GM12878 (cell line): ENCODE measurements at places on chromosomes 4 and X. TPM values are rescaled to one million over a fixed set of nuclear protein-coding genes. Genes with fewer than 3 reads are reported as not detected.

- no peaks in the 10 kb centered on the region for H3K36me3 ChIP-seq
- no peaks in the 10 kb centered on the region for H3K4me1 ChIP-seq
- H3K27ac ChIP-seq = no peak overlapping the region
- no peak for DNase-seq
Observed at GRCh38 chrX:68844581-68844980, 15.8 kb downstream of the EFNB1 start.

Gene SSX4
- polyA plus RNA-seq = not detected in 2 replicates

Gene NIPAL1
- 6.6 and 8.0 TPM in 2 replicates for polyA plus RNA-seq

Gene MTM1
- 11.4 and 11.5 TPM in 2 replicates for polyA plus RNA-seq

- H3K4me1 ChIP-seq = no peaks in the 10 kb centered on the region
- no peak overlapping the region for H3K27ac ChIP-seq
- no peak for DNase-seq
- H3K4me3 ChIP-seq = no peak overlapping the region
Observed at GRCh38 chr4:141587897-141588296, 48.5 kb upstream of the IL15 start.

- no peak for DNase-seq
- no peaks in the 10 kb centered on the region for H3K36me3 ChIP-seq
- H3K27ac ChIP-seq = no peak overlapping the region; the same call in 1 of the 2 replicates
- H3K4me3 ChIP-seq = peak overlapping the region; percentile 26
Observed at GRCh38 chr4:102505708-102506107, 4.5 kb downstream of the NFKB1 start.

- H3K27me3 ChIP-seq = no peaks in the 10 kb centered on the region
- H3K27ac ChIP-seq = no peak overlapping the region
- H3K4me1 ChIP-seq = no peaks in the 10 kb centered on the region
- no peak for DNase-seq
- H3K4me3 ChIP-seq = no peak overlapping the region
Observed at GRCh38 chrX:51026862-51027261, 116.3 kb downstream of the BMP15 start.

- H3K36me3 ChIP-seq = no peaks in the 10 kb centered on the region
- no peak overlapping the region for H3K27ac ChIP-seq
- no peaks in the 10 kb centered on the region for H3K4me1 ChIP-seq
- no peak for DNase-seq
- no peaks in the 10 kb centered on the region for H3K27me3 ChIP-seq
Observed at GRCh38 chrX:22922961-22923360, 76.8 kb upstream of the DDX53 start.

Gene MYOZ2
- polyA plus RNA-seq = not detected in 2 replicates

GRCh38 chrX:109134777-109135176 is 347.1 kb downstream of the GUCY2F start:
- no peaks in the 10 kb centered on the region for H3K27me3 ChIP-seq
- H3K4me3 ChIP-seq = no peak overlapping the region
- H3K36me3 ChIP-seq = no peaks in the 10 kb centered on the region
- H3K27ac ChIP-seq = no peak overlapping the region

DNA sequence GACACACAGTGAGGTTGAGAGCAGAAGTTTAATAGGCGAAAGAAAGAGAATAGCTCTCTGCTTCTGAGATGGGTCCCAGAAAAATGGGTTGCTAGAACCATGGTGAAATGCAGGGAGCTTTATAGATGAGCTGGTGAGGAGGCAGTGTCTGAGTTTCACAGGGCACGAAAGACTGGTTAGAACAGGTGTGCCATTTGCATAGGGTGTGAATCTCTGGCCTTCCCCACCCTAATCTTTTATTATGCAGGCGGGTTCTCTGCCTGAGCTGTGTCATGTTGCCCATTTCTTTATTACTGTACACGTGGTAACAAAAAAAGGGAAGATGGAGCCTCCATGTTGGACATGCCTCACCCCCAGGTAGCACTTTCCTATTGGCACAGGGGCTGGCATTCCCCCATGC is 39.1 kb downstream of the FUNDC1 start:
- no peak overlapping the region for H3K27ac ChIP-seq
- H3K4me1 ChIP-seq = no peaks in the 10 kb centered on the region
- DNase-seq = no peak
- H3K4me3 ChIP-seq = no peak overlapping the region
- no peaks in the 10 kb centered on the region for H3K27me3 ChIP-seq
- H3K36me3 ChIP-seq = no peaks in the 10 kb centered on the region

GRCh38 chr4:100828986-100829685 is 311.3 kb upstream of the EMCN start:
- peaks cover 5% of the 10 kb centered on the region for H3K4me1 ChIP-seq
- H3K4me3 ChIP-seq = no peak overlapping the region
- DNase-seq = no peak
- no peaks in the 10 kb centered on the region for H3K36me3 ChIP-seq

Gene SPANXC
- polyA plus RNA-seq = not detected in 2 replicates

DNA sequence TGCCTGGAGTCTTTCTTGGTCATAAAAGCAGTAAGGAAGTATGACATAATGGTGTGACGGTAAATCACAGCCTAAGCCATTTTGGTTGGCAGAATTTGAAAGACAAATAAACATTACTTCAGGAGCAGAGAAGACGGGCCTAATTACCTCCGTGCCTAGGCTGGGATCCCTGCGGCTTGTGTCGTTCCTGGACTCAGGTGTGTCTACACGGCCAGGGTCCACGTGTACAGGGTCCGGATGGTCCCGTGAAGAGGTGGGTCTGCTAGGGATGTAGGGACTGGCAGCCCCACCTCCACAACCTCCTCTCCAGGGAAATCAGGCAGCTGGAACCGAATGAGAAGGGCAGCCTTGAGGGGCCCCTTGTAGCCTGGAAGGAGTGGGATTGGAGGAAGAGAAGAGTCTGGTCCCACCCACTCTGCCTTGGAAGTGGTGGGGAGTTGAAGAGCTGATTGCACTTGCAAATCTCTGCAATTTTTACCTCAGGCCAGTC is 55.4 kb upstream of the PLAC1 start:
- no peaks in the 10 kb centered on the region for H3K36me3 ChIP-seq
- H3K4me3 ChIP-seq = no peak overlapping the region
- no peaks in the 10 kb centered on the region for H3K27me3 ChIP-seq
- no peak for DNase-seq
- 0 out of 2 replicates have a peak, but pooled peaks cover 5% of the 10 kb centered on the region for H3K4me1 ChIP-seq
- H3K27ac ChIP-seq = no peak overlapping the region

- peak; percentile 93 for DNase-seq
- H3K27ac ChIP-seq = peak overlapping the region; percentile 54
- H3K4me3 ChIP-seq = peak overlapping the region; percentile 38
- H3K36me3 ChIP-seq = no peaks in the 10 kb centered on the region
- no peaks in the 10 kb centered on the region for H3K27me3 ChIP-seq
Observed at GRCh38 chr4:36285784-36286480, 4.5 kb downstream of the DTHD1 start.

DNA sequence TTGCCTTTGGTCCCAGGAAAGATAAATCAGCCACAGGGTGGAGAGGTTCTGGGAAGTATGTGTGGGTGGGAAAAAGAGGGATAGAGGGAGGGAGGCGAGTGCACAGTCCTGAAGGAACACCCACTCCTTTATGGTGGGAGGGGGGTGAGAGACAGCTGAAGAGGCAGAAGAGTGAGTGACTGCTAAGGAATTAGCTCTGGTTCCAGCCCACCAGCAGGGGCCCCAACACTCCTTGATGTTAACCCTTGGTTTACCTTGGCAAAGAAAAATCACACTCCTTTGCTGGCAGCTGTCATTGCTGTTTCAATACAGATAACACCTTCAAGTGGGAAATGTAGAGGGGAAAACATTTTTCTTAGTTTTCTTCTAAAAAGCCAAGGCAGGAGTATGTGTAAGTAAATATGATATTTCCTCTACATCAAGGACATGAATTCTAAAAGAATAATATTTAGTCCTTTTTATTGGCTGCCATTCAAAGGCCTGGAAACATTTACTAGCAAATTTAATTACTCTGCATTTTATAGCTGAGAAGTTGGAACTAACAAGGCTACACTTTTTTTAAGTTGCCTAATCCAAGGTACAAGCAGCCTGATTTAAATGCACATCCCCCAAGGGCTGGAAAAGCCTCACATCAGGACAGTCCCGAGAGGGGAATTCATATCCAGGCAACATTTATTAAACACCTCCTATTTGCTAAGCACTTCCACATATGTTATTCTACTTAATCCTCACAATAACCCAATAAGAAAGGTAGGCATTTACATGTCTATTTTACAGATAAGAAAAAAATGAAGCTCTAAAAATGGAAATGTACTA is 81.7 kb downstream of the HS6ST2 start:
- no peak overlapping the region for H3K4me3 ChIP-seq
- no peaks in the 10 kb centered on the region for H3K27me3 ChIP-seq
- no peaks in the 10 kb centered on the region for H3K36me3 ChIP-seq

DNA sequence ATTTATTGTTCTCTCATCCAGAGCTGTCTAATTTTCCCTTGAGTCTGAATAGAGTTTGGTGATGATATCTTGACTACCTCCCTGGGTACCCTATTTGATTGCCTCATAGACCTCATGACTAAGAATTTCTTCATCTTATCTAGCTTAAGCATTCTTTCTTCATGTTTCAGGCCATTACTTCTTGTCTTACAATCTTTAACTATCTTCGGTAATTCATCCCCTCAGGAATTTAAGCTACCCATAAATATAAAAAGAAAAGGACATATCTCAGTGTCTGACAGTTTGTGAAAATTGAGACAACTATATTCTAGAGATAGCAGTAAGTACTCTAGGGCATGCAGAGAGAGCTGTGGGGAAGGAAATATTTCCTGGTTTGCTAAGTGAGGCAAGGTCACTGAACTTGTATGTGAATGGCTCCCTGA is 466.1 kb upstream of the GRID2 start:
- H3K4me1 ChIP-seq = no peaks in the 10 kb centered on the region
- no peak overlapping the region for H3K4me3 ChIP-seq
- no peaks in the 10 kb centered on the region for H3K36me3 ChIP-seq
- no peak for DNase-seq
- H3K27ac ChIP-seq = no peak overlapping the region
- H3K27me3 ChIP-seq = no peaks in the 10 kb centered on the region

- H3K4me3 ChIP-seq = peak overlapping the region; percentile 75
- H3K4me1 ChIP-seq = peaks cover 2% of the 10 kb centered on the region; the same call in 1 of the 2 replicates
- no peak overlapping the region for H3K27ac ChIP-seq
- H3K27me3 ChIP-seq = peaks cover 2% of the 10 kb centered on the region
- DNase-seq = no peak
- no peaks in the 10 kb centered on the region for H3K36me3 ChIP-seq
Observed at GRCh38 chr4:11427121-11427996, 1.3 kb downstream of the HS3ST1 start.

DNA sequence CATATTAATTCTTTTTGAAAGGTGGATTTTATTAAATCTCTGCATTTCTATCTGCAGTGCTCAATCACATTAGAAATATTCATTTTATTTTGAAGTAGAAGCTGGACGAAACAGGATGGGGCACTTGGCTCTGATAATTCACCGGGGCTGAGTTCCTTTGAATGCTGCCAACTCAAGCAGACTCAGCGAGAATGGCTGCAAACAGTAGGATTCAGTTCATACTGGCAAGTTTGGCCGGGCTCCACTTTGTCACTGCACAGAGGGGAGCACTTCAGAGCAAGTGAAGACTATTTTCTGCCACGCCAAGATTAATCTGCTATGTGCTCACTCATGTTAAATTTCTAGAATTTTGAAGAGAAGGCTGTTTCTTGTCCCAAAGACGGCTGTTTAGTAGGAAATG is 30.7 kb upstream of the KLHL8 start:
- H3K27me3 ChIP-seq = no peaks in the 10 kb centered on the region
- H3K36me3 ChIP-seq = no peaks in the 10 kb centered on the region
- DNase-seq = no peak
- no peaks in the 10 kb centered on the region for H3K4me1 ChIP-seq

Gene PCDH7
- not detected in 2 replicates for polyA plus RNA-seq

DNA sequence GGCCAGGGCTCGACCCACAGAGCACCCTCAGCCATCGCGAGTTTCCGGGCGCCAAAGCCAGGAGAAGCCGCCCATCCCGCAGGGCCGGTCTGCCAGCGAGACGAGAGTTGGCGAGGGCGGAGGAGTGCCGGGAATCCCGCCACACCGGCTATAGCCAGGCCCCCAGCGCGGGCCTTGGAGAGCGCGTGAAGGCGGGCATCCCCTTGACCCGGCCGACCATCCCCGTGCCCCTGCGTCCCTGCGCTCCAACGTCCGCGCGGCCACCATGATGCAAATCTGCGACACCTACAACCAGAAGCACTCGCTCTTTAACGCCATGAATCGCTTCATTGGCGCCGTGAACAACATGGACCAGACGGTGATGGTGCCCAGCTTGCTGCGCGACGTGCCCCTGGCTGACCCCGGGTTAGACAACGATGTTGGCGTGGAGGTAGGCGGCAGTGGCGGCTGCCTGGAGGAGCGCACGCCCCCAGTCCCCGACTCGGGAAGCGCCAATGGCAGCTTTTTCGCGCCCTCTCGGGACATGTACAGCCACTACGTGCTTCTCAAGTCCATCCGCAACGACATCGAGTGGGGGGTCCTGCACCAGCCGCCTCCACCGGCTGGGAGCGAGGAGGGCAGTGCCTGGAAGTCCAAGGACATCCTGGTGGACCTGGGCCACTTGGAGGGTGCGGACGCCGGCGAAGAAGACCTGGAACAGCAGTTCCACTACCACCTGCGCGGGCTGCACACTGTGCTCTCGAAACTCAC is 3.6 kb downstream of the MID1IP1 start:
- peak overlapping the region; percentile 70 for H3K4me3 ChIP-seq
- no peaks in the 10 kb centered on the region for H3K4me1 ChIP-seq
- DNase-seq = no peak
- H3K36me3 ChIP-seq = no peaks in the 10 kb centered on the region
- H3K27ac ChIP-seq = peak overlapping the region; percentile 82

Gene AR
- polyA plus RNA-seq = 0.09 TPM in 1 of 2 replicates, not detected in the other

DNA sequence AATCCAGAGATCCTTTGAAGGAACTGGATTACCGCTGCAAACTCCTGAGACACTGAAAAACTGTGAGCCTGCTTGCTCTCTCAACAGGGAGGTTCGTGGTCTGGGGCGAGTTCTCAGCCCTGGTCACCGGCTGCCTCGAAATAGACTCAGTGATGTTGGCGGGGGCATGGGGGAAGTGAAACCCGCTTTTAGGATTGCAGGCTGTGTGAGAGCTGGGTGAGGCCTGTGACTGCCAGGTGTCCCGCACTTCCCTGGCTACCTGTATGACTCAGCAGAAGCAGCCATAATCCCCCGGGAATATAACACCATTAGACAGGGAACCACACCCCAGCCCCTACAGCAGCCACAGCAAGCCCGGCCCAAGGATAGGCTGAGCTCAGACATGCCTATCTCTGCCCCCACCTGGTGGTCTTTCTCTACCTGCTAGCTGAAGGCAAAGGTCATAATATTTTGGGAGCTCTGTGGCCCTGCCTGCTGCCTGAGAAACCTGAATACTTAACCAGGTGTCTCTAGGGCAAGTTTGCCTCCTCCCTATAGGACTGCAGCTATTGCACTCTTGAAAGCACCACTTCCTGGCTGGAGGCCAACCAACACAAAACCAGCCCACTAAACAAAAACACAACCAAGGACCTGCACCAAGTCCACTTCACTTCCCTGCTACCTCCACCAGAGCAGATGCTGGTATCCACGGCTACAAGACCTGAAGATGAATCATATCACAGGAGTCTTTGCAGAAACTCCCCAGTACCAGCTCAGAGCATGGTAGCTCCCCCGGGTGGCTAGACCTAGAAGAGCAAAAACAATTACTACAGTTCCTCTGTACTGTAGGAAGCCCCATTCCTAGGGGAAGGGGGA is 202.0 kb downstream of the RRAGB start:
- H3K27me3 ChIP-seq = no peaks in the 10 kb centered on the region
- H3K4me3 ChIP-seq = no peak overlapping the region
- H3K4me1 ChIP-seq = peaks cover 7% of the 10 kb centered on the region
- peak; percentile 85 for DNase-seq
